ENCODE measurements at places on chromosomes 11 and 22.

GRCh38 chr11:13335319-13335718, 57.7 kb downstream of the BMAL1 start:
- peak; percentile 67 for DNase-seq

GRCh38 chr22:42185915-42186439, 55.4 kb upstream of the CYP2D6 start:
- no peak for DNase-seq

- DNase-seq: no peak
Measured at GRCh38 chr11:122103726-122104125, 12.3 kb downstream of the BLID start.

DNA sequence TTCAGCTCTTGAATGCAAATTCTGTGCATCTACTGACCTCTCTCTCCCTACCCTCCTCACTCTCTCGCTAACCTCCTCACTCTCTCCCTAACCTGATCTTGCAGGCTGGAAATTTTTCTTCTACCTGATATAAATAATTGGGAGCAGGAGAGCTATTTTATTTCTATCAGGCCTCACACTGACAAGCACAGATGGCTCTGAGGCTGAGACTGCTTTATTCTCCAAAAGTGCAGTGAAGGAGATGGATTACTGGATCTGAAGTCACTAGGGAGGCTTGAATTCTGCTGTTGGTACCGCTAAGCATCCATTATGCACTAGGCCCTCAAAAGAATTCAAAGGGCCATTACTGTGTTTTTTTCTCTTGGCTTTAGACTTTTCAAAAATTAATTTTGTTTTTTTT, 19.4 kb upstream of the LDHA start:
- DNase-seq: no peak
